ENCODE measurements at places on chromosomes 1 and 21.

DNA sequence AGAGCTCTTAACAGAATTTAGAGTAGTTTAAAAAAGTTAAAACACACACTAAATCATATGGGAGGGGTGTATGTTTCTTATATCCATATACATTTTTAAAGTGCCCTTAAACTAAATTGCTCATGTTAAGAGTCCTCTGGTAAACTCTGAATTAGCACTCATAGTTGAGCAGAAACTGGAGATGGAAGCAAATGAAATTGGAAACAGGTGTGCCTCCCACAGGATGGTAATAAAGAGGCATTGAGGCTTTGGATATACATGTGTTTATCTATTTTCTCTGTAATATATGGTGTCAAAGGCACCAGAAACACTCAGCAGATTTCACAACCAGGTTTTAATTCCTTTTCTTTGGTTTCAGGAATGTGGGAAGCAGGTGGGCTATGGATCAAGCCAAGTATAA lies 188.6 kb downstream of the HS2ST1 start:
- no peak for DNase-seq

- DNase-seq = no peak
Measured at GRCh38 chr1:180548686-180549317, 10.0 kb upstream of the OVAAL start.

GRCh38 chr1:23367451-23367790 lies 2.2 kb downstream of the ZNF436 start:
- no peak for DNase-seq

DNA sequence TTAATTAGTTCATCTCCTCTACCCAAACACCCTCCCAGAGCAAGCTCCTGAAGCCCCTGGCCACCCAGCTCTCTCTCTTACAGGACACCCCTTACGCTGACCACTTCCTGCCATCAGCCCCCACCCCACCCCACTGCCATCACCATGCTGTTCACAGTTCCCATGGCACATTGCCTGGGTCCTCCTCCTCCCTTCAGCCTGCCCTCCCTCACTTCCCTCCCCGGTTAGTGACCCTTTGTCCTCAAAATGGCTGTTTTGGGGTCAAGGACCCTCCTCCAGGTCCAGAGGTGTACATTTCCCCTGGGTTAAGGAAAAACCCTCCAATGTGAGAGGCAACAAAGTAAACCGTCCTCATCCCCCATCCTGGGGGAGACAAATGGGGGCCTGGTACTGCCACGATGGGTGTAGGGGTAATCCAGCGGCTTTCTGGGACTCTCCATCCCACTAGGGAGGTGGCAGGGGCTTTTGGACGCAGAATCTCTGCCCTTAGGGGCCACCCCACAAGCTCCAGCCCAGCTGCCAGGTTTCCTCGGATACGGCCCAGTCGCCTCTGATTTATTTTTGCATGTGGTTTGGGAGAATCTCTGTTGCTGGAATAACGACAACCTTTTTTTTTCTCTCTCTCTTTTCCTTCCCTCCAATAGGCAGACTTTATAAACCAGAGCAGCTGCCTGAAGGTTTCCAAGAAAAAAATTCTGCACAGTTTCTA lies 8.5 kb downstream of the CAMK2N1 start:
- DNase-seq = no peak

GRCh38 chr1:198929961-198930599 lies 291.2 kb downstream of the PTPRC start:
- DNase-seq = no peak

DNA sequence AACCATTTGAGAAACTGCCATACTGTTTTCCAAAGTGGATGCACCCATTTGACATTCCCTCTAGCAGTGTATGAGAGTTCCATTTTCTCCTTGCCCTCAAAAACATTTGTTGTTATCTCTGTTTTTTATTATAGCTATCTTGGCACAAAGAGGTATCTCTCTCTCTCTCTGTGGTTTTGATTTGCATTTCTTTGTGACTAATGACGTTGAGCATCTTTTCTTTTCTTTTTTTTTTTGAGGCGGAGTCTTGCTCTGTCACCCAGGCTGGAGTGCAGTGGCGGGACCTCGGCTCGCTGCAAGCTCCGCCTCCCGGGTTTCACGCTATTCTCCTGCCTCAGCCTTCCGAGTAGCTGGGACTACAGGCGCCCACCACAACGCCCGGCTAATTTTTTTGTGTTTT lies 17.4 kb upstream of the ZMYM6 start:
- DNase-seq = no peak

All from stimulated activated CD8-positive, alpha-beta memory T cell treated with anti-CD3 and anti-CD28 coated beads, Interleukin-2, amount 100 ng/mL, for 1 hour (primary cell).